Colonic mucosa (tissue), 4 donors: ENCODE measurements at places on chromosomes 1 and 21. TPM values are rescaled to one million over a fixed set of nuclear protein-coding genes. Genes with fewer than 3 reads are reported as not detected.
A peak's percentile ranks its signal among the peaks of the same experiment; 100 is the strongest.

Gene DMBX1
- not detected for total RNA-seq

Gene OVAAL
- total RNA-seq = not detected

Gene PPIAL4G
- not detected for total RNA-seq

- no peak for DNase-seq
Measured at GRCh38 chr1:100959502-100960060, 63.7 kb downstream of the SLC30A7 start.

- DNase-seq = no peak
Measured at GRCh38 chr1:31289021-31289420, 7.6 kb downstream of the SNRNP40 start.

DNA sequence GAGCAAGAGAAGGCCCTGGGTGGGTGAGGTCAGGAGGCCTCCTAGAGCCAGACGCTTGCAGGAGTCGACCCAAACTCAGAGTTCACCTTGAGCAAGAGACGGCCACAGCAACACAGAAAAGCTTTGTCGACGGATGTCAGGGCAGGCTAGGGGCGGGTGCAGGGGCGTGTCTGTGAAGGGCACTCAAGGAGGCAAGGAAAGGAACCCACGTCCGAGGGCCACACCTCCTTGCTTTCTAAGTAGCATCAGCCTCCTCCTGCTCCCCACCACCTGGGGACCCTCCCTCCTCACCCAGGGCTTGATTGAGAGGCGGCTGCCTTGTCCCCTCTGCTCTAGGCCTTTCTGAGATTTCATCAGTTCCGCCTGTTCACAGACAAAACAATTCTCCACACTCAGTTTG lies 92.1 kb downstream of the OMA1 start:
- DNase-seq = no peak

GRCh38 chr1:230577537-230577936 lies 64.7 kb upstream of the COG2 start:
- no peak for DNase-seq

GRCh38 chr1:233459470-233459945 lies 132.0 kb downstream of the MAP3K21 start:
- no peak for DNase-seq

- no peak for DNase-seq
Measured at GRCh38 chr1:24202556-24202955, 15.5 kb upstream of the IFNLR1 start.

DNA sequence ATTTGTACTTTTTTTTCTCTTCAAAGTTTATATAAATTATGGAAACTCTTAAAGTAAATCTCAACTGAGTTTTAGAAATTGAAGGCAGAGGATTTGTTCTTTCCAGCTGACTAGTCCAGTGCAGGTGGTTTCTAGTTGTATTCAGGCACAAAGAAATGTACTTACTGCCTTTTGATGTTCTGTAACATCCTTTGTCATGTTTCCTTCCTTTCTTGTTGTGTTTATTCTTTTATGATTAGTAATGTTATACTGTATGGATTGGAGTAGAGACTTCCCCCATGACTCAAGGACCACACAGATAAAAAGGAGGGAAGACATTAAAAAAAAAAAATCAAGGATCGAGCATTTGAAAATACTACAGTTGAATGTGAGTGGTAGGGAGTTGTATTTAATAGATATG lies 8.0 kb downstream of the HIPK1 start:
- no peak for DNase-seq

DNA sequence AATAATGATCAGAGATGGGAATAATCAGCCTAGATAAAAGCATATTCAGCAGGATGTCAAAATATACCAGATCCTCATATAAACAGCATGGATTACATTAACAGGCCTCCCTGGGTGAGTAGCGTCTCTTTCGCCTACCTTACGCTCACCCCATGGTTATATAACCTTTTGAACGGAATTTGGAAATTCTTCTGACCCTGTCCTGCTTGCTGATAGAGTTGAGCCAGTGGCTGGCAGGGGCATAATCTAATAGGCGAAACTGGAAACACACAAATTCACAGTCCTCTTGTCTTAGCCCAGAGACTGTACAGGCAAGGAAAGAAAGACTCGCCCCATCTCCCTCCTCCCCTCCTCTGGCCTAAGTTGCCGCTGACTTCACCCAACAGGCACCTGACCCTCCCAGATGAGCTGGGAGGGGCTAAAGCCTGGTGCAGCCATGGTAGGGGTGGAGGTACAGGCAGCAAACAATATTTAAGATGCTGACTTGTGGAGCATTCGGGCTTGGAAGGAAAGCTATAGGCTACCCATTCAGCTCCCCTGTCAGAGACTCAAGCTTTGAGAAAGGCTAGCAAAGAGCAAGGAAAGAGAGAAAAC lies at the start of gene ANGPTL7:
Gene ANGPTL7, plus strand, starts transcription at position 498 of the 594 bp plus-strand sequence. CDS start 225 bp downstream, outside the sequence.
- no peak for DNase-seq

- no peak for DNase-seq
Measured at GRCh38 chr1:220652995-220653394, 37.2 kb upstream of the C1orf115 start.

DNA sequence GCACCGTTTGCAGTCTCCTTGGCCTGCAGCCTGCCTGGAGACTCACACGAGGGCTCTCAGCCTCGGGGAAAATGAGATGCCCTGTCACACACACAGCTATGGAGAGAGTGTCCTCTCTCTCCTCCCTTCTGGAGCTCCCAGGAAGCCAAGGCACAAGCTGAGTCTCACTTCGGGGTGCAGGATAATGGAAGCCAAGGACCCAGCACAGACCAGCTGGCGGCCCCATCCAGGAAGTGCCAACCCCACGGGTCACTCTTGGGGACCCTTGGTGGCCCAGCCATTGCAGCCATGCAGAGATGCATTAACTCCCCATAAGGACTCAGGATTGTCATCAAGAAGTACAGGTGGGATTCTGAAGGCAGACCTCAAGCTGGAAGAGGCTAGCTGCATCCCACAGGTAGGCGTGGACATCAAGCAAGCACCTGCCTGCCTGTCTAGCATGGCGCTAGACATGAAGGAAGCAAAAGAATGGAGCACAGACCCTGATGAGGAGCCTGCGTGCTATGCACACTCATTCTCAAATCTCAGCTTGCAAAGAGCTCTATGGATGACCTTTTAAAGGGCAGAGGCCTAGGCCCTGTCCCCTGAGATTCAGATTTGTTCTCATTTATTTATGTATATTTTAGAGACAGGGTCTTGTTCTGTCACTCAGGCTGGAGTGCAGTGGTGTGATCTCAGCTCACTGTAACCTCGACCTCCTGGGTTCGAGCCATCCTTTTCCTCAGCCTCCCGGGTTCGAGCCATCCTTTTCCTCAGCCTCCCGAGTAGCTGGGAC lies 49.9 kb downstream of the IRF2BP2 start:
- no peak for DNase-seq

DNA sequence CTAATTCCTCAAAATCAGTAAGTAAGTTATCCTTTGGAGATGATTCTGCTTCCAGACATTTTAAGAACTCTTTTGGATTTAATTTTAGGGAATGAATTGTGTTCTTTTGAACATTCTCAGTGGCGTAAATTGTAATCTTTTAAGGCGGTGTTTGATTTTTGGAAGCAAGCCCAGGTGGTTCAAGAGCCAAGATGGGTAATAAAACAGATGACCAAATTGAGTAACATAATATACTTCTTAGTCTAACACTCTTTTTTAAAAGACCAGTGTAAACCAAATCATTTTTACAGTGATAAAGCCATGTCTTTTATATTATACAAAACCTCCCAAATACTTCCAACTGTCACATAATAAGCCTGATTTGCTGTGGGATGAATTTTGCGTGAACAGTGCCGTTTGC lies 133.8 kb downstream of the LRRC40 start:
- DNase-seq = peak; percentile 41

- no peak for DNase-seq
Measured at GRCh38 chr1:37949524-37950152, 2.8 kb upstream of the INPP5B start.

DNA sequence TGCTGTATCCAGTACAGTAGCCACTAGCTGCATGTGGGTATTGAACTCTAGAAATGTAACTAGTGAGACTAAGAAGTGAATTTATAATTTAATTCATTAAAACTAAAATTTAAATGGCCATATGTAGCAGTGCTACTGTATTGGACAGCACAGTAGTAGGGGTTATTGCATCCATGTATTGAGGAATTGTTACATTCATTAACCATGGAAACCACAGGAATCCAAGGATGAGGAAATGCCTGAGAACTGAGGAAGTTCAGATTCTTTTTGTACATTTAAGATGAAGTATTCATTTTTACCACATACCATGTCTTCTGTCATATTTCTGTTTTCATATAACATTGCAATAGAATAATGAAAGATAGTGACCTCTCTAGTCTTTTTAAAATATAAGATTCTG lies 2.6 kb downstream of the MTF2 start:
- DNase-seq = no peak

DNA sequence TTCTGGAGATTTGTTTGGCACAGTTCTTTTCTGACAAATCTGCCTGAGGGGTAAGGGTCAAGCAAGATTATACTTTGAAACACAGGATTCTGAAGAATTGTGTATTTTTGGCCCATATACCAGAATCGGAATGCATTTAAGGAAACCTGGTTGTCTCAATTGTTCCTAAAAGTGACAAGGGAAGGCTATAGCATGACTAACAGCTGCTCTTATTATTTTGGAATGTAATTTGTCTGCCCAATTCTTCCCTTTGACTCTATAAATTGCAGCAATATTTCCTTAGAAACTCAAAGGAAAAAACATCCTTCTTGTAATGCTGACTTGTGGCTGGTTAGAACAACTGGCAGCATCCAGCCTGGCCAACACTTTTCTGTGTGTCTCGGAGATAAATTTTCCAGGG lies 15.8 kb upstream of the VCAM1 start:
- no peak for DNase-seq

GRCh38 chr1:204002614-204003013 lies 70.3 kb upstream of the SOX13 start:
- no peak for DNase-seq
